NCI-H1092 (cell line): ENCODE measurements at places on chromosomes 4 and X.
A peak's percentile ranks its signal among the peaks of the same experiment; 100 is the strongest.

DNA sequence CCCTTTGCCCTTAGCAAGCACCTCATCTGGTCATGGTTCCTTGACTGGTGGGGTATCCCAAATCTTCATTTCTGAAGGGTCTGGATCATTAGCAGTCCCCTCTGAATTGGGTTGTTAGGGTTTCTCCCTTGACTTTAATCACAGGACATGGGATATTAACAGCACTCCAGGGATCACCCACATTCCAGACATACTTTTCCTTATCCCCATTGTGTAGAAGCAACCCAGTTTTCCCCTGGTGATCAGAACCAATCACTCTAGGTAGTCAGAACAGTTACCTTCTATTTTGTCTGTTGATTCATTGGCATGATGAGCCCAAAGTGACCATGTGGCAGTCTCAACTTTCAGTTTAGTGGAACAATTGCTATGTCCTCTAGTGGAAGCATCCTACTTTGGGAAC, 29.1 kb upstream of the GRSF1 start:
- DNase-seq = no peak

DNA sequence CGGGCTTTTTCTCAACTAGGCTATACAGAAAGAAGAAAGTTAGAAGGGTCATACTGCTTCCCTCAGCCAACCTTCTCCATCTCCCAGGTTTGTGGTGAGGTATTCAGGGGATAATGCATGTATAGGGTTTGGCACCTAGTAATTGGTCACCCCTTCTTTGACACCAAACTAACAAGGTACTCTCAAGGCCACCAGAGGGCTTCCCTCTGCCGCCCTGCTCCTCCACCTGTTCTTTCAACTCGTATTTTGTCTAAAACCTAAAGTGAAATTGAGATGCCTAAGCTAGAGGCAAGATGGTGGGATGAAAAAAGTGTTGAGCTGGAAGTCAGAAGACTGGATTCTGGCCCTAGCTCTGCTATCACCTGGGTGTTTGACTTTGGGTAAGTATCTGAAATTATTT, 22.0 kb downstream of the CT47C1 start:
- DNase-seq = no peak

GRCh38 chr4:102901804-102902203, 33.0 kb downstream of the CISD2 start:
- no peak for DNase-seq

GRCh38 chr4:17055788-17056187, 157.3 kb upstream of the LDB2 start:
- no peak for DNase-seq

DNA sequence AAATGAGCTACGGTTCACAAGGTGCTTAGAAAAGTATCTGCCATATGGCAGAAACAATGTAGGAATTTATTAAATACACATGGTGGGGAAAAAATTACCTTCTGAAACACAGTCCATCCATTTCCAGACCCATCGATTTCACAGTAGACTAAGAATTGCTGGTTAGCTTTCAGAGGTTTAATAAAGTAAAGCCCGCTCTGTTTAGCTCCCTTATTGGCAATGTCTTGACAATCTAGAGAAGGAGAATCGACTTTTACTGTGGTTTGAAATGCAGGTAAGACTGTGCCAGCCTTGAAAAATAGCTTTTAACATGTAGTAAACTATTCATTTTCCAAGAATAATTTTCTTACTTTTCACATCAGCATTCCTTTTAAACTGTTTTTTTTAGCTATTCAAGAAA, 2.9 kb downstream of the FGG start:
- DNase-seq = no peak

- no peak for DNase-seq
Observed at GRCh38 chrX:15645266-15645665, 19.3 kb downstream of the CLTRN start.

DNA sequence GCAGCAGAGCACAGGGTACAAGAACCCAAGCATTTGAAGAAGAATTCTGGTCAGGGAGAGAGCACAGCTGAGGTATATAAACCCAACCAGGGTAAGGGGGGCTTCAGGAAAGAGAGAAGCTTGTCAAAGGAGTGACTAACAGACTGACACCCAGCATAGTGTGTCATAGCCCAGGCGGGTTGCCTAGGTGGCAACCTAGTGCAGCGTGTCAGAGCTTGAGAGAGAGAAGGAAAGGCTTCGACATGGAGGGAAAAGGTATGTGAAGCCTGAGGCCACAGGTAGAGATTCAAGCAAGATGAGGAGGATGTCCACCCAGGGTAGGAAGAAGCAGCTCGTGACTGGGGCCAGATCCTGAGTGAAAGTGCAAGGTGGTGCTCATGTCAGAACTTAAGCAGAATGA, 8.5 kb upstream of the ANTXR2 start:
- DNase-seq = no peak

GRCh38 chr4:77728420-77728819, 90.7 kb downstream of the CNOT6L start:
- no peak for DNase-seq

DNA sequence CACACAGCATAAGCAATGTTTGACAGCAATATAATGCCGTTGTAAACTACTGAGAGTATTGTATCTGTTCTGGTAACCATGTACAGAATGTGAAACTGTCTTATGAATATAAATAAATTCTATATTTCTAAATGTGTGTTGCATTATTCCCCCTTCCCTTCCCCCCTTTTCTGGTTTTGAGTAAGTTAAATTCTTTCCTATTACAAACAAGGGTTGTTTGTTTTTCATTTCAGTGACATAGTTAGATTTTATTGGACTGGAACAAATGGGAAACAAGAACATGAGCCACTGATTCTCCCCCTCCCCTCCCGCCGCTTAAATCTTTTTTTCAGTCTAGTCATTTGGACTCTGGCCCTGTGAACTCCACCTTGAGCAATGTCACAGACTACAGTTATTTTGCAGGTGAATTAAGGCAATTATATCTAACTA, 69.8 kb downstream of the GPAT3 start:
- no peak for DNase-seq

DNA sequence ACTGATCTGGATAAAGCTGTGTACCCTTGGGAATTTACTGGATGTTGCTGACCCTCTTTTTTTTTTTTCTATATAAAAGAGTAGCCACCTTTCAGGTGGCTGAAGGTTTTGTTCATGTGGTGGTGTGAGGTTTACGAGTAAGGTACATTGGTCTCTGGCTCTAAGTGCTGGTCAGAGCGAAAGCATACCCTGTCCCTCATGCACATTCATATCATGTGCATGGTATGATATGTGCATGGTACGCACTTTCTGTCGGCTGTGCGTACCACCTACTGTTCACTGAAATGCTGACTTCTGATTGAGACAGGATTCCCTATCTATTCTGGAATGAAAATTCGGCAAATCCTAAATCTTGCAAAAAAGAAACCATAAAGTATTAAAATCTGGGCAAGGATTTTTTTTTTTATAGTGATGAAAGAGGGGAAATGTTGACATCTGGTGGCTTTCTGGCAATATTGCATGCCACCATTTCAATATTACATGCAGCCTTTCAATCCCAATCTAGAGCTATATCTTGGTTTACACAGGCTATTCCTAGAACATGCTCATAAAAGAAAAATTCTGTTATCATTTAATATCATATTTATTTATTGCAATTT, 32.8 kb downstream of the FAM149A start:
- DNase-seq = peak; percentile 5

GRCh38 chr4:56195025-56195424, 192.3 kb downstream of the AASDH start:
- DNase-seq = no peak

- DNase-seq = no peak
Observed at GRCh38 chr4:13541176-13541604, 3.1 kb downstream of the NKX3-2 start.

- no peak for DNase-seq
Observed at GRCh38 chr4:57089549-57089948, 20.6 kb downstream of the IGFBP7 start.

- DNase-seq = no peak
Observed at GRCh38 chrX:12488220-12488619, 303.0 kb upstream of the PRPS2 start.

DNA sequence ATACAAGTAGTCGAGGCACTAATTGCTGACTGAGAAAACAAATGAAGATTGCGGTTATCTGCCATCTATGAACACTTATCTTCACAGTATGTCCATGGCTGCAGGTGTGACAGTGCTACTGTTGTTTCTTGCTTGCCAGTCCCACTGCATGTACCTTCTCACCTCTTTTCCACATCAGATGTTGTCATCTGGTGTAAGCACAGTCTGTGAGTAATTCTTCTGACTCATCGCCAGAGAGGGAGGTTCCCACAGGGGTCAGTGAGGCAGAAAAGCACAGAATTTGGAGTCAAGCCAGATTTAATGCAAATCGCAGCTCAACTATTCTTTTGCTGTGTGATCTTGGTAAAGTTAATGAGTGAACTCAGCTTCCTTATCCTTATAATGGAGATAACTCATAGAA, 144.4 kb downstream of the GLRA2 start:
- peak; percentile 6 for DNase-seq

- DNase-seq = no peak
Observed at GRCh38 chrX:129983575-129984110, 1.2 kb downstream of the BCORL1 start.

GRCh38 chrX:103442536-103442901, 66.2 kb downstream of the BEX3 start:
- no peak for DNase-seq

DNA sequence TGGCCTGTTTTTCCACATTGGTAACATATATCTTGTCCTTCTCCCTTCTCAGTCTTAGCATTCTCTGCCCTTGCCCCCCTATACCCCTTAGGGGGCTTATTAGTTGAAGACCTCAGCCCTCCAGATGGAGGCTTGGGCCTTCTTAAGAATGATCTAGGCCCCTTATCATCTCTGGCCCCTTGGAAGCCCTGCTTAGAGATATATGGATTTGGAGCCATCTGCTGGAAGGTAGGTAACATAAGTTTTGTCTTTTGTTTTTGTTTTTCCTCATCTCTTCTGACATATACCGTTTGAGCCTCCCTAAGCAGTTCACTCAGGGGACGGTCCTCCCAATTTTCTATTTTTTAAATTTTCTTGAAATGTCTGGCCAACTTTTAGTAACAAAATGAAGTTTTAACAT, 48.3 kb upstream of the NAP1L2 start:
- DNase-seq = no peak

GRCh38 chrX:124125471-124125870, 164.0 kb downstream of the STAG2 start:
- DNase-seq = no peak

GRCh38 chr4:8073206-8073863, 85.3 kb downstream of the ABLIM2 start:
- DNase-seq = no peak

DNA sequence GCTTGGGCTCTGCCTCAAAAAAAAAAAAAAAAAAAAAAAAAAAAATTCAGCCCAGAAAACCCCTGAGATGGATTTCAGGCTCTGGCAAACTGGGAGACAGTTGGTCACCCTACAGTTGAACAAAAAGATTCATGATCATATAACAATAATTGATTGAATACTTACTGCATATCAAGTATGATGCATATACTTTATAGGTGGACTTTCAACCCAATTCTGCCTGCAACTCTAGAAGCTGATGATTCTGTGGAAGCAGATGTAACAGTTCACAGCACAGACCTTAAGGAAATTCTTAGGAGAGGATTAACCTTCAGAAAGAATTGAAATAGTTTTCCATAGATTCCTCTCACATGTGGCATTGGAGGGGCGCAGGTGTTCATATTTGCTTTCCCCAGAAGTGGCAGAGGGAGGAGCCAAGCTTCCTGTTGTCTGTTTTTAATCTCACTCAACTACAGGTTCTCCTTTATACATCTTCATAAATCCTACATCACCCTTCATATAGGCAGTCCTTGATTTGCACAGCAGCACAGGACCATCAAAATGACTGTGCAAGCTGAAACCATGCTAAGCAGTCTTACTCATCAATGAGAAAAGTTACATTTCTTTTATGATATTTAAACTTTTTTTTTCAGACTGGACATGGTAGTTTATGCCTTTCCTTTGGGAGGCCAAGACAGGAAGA, 149.4 kb upstream of the KLF3 start:
- no peak for DNase-seq

- no peak for DNase-seq
Observed at GRCh38 chrX:84168095-84168494, 19.9 kb downstream of the RPS6KA6 start.

GRCh38 chr4:73944061-73944875, 37.6 kb downstream of the PF4 start:
- no peak for DNase-seq

DNA sequence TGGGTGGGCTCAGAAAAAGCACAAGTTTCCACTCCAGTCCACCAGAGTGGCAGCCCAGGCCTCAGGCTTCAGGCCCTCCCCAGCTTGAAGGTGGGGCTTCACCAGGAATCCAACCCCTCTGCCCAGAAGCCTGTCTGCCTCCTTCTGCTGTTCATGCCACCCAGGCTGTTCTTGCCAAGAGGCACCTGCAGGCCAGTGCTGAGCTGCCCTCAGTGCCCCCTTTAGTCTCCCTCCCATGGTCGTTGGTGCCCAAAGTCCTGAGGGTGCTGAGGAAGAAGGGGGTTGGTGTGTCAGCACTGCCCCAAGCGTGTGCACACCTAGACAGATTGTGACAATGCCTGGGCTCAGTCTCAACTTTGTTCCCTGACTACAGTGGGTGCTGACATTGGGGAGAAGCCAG, 475.3 kb downstream of the EPHA5 start:
- no peak for DNase-seq

DNA sequence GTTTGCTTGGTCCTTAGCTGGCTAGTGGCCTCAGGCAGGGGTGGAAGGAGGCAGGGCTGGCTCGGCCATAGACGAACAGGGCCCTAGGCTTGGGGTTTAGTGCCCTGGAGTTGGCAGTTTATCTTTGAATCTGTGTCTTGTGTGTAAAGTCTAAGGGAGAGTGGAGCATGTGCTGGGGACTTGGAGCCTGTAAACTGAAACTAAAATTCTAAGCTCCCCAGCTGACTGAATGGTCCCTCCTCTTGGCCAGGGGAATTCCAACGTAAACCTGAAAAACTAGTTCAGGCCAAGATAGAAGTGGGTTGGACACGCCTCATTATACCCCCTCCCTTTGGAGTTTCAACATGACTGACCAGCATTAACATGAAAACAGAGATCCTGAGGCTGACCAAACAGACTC, 46.1 kb upstream of the GPR78 start:
- DNase-seq = no peak

DNA sequence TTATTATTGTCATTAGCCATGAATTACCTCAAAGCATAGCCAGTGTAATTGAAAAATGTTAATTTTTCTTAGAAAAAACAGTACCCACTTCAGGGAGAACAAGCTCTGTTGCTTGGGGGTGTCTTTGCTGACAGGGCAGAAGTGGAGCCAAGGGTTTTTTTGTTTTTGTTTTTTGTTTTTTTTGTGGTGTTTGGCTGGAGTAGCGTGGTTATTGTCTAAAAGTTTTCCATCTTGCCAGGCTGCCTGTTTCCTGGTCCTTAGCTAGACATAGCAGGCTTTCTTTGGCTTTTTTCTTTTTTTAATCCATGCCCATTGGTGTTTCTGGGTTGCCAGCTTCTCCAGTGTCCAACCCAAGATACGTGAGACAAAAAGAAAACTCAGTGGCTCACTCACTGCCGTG, 61.5 kb downstream of the CASP3 start:
- no peak for DNase-seq

- no peak for DNase-seq
Observed at GRCh38 chrX:151702741-151703340, 7.6 kb downstream of the PRRG3 start.
